ENCODE measurements at places on chromosomes 1 and 21.
A peak's percentile ranks its signal among the peaks of the same experiment; 100 is the strongest.

DNA sequence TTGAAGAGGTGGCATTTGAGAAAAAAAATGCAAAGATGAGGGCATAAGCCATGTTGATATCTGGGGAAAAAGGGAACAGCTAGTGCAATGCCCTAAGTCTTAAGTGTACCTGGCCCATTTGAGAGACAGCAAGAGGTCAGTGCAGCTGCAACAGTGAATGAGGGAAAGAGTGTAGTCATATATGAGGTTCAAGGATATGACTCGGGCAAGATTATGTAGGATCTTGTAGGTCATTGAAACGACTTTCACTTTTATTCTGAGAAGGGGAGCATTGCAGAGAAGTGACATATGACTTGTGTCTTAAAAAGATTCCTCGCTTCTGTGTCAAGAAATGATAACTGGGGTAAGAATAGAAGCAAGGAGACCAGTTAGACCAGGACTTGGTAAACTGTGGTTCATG, 31.0 kb downstream of the NTMT2 start:
- no peak for DNase-seq

DNA sequence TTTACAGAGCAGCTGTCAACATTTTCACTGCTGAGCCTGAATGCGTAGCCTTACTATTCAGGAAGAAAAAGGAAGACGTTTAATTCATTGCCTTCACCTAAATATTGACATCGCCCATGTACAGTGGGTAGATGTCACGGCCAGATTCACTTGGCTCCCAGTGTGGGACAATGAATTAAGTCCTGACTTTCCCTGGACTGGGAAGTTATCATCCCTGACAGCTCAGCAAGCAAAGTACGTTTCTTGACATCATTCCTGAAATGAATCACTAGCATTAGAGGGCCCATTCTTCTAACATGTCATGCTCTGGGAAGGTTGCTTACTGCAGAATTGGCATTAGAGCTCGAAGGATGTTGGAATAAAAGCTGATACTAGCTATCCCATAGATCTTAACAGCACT, 37.8 kb downstream of the LRRC53 start:
- DNase-seq, result no peak

GRCh38 chr1:31952825-31953220, 14.7 kb upstream of the PTP4A2 start:
- DNase-seq, result no peak

- DNase-seq, result peak; percentile 78
Measured at GRCh38 chr1:202023001-202023433, 12.6 kb downstream of the ELF3 start.

DNA sequence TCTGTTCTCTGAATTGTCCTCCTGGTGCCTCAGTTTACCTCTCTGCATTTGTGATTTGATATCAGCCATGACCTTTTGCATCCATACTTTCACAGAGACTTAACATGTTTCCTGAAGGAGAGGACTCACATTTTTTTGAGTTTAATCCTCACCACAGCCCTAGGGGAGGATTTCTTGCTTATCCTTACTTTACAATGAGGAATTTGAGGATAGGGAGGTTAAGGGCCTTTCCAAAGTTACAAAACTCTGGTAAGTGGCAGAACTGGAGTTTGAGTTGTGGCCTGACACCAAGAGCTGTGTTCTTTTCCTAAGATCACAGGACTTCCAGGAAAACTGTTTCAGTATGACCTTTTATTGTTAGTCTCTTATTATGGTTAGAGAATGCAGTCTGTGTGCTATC, 34.2 kb downstream of the TNFRSF8 start:
- DNase-seq, result no peak

GRCh38 chr1:109718495-109718894, 6.4 kb downstream of the GSTM5 start:
- no peak for DNase-seq

- no peak for DNase-seq
Measured at GRCh38 chr1:45998020-45998617, 134.3 kb downstream of the PIK3R3 start.

GRCh38 chr1:30063621-30064280, 659.6 kb downstream of the MATN1 start:
- no peak for DNase-seq

DNA sequence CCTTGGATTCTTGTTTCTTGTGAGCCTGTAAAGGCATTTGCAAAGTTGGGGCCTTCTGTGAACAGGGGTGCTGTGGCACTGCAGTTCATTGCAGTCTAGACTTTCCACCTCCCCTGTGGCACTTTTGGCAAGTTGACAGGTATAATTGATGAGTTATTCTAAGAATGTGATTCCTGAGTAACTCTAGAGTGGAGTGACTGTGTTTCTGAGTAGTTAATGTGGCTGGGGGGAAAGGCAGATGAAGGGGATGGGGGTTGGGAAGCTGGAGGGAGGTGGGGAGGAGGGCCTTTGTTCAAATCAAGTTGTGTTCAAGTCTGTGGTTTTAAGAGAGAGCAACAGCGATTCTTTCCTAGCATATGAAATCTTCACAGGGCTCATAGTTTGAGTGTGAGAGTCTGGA, 32.9 kb downstream of the PBX1 start:
- peak; percentile 82 for DNase-seq

DNA sequence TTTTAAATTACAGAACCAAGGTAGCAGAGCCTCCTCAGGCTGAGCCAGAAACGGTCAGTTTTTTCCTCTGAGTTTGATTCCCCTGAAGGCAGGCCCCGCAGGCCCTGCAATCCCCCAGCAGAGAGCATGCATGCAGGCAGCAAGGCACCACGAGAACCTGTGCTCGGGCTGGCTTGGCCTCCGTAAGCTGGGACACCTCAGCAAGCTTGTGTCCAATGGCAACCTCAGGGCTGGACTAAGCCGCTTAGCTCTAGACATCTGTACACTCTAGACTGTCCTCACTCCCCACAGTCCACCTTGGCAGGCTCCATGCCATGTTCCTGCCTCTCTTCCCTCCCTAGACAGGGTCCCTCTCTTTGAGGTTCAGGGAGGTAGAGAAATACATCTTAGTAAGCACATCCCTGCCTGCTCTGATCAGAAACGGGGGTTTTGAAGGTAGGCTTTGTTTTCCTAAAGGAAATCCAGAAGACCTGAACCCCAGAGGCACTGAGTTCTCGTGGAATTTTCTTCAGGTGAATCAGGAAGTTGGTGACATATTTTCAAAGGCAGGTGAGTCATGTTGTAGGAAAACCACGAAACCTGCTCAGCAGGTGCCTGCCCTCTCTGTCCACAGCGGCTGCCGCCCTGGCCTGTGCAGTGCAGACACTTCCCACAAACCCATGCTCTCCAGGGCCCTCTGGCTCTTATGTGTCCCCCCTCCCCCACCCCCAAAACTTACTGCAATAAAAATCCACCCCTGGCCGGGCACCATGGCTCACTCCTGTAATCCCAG, 7.0 kb downstream of the TMEM63A start:
- DNase-seq, result peak; percentile 74

DNA sequence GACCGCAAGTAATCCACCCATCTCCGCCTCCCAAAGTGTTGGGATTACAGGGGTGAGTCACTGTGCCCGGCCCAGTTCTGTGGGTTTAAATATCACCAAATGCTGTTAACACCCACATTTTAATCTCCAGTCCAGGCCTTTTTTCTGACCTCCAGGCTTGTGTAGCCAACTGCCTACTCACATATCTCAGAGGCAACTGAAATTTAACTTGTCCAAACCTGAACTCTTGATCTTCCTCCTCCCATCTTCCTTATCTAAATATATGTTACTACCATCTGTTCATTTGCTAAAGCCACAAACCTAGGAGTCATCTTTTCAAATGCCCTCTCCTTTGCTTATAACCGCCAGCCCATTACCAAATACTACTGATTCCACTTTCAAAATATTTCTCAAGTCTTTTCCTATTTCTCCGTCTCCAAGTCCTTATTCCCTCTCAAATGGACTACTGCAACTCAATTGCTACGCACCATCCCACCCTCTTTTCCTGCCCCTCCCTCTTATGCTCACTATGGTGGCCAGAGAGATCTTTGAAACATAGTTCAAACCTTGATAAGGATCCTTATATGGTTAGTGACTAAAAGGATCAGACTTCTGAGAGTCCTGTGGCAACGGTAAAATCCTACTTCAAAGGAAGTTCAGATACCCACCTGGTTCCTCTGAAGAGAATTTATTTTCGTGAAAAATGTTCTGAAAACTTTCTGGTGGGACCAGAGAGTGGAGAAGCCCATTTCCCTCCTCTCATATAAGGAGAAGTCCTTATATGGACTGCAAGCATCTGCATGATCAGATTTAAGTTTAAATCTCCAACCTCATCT, 78.5 kb upstream of the CDC42BPA start:
- DNase-seq, result no peak

DNA sequence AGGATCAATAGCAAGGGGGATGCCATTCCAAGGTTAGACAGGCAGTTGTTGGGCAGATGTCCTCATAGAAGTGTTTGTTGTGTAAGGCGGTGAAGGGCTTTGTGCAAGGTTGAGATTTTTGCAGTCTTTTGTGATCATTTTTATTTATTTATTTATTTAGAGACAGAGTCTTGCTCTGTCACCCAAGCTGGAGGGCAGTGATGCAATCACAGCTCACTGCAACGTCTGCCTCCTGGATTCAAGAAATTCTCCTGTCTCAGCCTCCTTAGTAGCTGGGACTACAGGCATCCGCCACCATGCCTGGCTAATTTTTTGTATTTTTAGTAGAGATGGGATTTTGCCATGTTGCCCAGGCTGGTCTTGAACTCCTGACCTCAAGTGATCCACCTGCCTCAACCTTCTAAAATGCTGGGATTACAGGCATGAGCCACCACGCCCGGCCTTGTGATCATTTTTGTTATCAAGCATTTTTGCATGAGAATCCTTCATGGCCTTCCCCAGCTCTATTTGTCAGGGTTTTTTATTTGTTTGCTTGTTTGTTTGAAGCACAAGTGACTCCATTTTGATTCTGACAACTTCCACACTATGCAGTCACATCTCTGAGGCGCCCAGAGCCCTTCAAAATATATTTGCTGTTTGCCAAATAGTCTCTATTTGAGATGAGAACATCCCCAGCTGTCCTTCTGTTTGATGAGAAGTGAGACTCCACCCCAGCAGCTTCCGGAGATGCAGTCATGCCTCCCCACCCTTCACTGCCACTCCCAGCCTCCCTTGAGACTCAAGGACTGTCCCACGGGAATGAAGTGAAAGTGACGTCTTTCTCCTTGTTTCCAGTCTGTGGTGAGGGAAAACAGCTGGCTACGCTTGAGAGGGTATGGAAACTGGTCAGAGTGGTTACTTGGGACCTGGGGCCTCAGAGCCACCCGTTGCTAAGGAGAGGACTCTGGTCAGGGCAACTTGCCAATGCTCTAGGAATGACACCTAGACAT, 38.0 kb downstream of the TMEM50B start:
- DNase-seq, result no peak

GRCh38 chr21:14527696-14528652, 18.1 kb downstream of the SAMSN1 start:
- DNase-seq, result no peak
